A549 (cell line): ENCODE measurements at places on chromosomes 11 and 22. TPM values are rescaled to one million over a fixed set of nuclear protein-coding genes. Genes with fewer than 3 reads are reported as not detected.

GRCh38 chr11:132712466-132712865 is 819.8 kb downstream of the OPCML start:
- no peak for DNase-seq

DNA sequence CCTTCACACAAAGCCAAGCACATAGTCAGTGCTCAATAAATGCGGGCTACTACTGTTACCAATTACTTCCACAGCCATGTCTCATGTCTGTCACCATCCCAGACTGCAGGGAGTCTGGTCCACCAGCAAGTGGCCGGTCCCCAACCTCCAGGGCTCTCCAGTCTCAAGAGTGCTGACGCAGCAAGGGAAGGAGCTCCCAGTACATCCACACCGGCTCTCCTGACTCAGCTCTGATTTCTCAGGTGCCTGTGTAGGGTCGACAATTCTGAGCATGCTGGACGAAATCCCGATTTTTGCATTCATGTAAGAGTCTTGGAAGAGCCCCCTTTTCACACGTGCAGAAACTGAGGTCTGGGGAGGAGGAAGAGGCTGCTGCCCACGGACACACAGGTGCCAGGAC is 10.3 kb upstream of the NEFH start:
- DNase-seq, result no peak

- DNase-seq, result no peak
These were observed 17.0 kb upstream of the WDR74 start for GRCh38 chr11:62856333-62856895.

- DNase-seq, result no peak
These were observed 17.7 kb downstream of the B3GAT1 start for GRCh38 chr11:134394311-134394710.

The MICAL3 gene
- polyA plus RNA-seq, result 30.1 to 35.1 TPM (median 30.3 TPM) in 3 replicates

- DNase-seq, result no peak
These were observed 72.7 kb downstream of the SC5D start for GRCh38 chr11:121365304-121365703.

The KCNK4 gene
- 0.12 to 0.28 TPM (median 0.17 TPM) in 3 replicates for polyA plus RNA-seq

DNA sequence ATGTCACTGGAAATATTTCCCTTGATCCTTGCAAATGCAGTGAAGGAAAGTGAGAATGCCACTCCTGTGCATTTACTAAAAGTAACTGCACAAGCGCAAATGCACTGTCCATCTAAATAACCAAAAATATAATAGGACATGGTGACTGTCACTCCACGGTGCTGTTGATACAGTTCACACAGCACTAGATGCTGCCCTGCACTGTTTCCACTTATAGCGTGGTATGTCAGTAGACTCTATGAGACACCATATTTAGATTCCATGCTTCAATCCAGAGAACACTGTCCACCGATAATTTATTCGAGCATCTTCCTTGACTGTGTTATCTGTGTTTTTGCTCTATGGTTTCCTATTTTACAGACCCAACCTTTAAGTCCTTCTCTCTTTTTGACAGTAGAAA is 125.8 kb downstream of the MAML2 start:
- no peak for DNase-seq

DNA sequence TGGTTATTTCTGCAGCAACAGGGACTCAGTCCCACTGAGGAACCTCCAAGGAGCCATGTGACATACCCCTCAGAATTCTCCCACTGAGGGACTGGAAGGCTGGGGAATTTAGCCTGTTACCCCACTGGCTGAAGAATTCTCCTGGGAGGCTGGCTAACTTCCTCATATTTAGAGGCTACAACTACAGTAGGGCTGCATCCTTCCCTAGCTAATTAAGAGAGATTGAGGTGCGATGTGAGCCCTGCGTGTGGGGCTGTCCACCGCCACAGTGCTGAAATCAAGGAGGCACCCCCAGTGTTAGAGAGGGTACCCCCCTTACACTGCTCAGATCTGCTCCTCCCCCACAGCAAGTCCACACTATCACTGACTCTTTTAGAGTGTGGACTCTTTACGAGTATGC is 21.1 kb downstream of the EIF3F start:
- no peak for DNase-seq

GRCh38 chr11:112962579-112963367 is 1.6 kb downstream of the NCAM1 start:
- DNase-seq, result no peak

DNA sequence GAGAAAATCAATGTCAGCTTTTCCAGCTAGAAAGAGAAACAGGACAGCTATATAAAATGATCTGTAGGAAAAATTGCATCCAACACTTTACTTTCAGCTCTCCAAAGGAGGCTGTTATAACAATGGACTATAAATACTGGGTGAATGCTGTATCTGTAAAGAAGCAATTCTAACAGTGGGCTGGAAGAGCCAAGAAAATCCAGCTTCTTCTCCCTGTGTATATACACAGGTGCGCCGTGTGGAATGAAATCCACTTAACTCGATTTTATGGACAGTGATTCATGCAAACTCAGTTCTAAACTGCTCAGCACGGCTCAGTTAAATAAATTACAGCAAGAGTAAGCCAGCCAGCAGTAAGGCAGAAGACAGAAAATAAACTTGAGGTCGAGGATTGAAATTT is 32.5 kb upstream of the LMO2 start:
- DNase-seq, result no peak

DNA sequence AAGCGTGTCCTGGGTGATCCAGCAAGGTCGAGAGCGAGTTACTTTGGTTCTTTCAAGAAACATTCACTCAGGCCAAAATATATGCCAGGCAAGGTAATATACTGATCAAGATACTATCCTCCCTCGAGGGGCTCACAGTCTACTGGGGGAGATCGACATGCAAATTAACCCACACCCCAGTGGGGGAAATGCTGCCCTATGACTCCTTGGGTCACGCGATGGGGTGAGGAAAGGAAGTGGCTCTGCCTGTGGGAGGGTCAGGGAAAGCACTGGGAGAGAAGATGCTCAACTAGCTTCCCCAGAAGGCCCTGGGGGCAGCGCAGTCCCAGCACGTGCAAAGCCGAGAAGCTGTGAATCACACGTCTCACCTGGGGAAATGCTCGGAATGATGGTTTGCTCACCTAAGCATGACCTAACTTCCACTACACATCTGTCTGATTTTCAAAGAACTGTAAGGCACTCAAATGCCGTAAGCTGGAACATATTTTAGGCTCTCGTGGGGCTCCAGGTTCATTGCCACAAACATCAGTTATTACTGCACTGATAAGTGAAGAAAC is 130.7 kb downstream of the RCN1 start:
- no peak for DNase-seq

- no peak for DNase-seq
These were observed 46.2 kb downstream of the WNT11 start for GRCh38 chr11:76159983-76160661.

The IRAG1 gene
- polyA plus RNA-seq, result 0.03 to 0.12 TPM in 2 of 3 replicates, not detected in the other

The AIP gene
- 57.1 to 74.1 TPM (median 68.8 TPM) in 3 replicates for polyA plus RNA-seq

GRCh38 chr11:112211536-112211935 is 14.7 kb upstream of the PTS start:
- DNase-seq, result no peak

DNA sequence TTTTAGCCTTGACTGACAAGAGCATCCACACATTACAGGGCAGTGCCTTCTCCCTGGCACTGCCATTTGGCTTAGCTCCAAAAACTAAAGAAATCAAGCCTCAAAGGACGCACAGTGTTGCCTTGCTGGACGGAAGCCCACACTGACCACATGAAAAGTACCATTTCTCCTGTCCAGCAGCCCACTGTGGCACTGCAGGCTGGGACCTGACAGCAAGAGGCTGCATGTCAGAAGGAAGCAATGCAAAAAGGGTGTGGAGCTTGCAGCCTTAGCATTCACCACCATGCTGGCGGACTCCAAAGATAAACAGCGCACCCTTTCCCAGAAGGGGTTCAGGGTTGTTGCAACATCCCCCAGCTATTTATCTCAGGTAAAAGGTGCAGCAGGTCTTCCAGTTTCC is 109.3 kb upstream of the BMAL1 start:
- DNase-seq, result no peak

The OR51E2 gene
- polyA plus RNA-seq, result not detected in 3 replicates

DNA sequence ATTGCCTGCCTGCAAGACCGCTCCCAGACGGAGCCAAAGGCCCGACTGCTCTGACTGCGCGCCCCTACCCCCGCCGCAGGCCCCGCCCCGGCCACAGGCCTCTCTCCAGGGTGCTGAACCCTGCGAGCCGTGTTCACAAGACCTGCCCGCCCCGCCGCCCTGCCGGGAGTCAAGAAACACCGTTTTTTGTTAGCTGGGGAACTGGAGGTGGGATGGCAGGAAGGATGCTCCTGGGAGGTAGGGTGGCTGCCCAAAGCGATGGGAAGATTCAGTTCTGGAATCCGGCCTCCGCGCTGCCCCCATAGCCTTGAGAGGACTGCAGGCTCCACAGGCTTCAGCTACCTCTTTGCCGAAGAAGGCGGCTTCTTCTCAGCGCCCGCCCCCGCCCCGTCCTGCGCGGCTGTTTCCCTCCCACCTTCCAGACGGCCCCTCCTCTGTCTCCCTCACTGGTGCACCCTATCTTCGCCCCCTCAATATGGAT is 2.7 kb upstream of the PDE2A start:
- peak; percentile 62 for DNase-seq

DNA sequence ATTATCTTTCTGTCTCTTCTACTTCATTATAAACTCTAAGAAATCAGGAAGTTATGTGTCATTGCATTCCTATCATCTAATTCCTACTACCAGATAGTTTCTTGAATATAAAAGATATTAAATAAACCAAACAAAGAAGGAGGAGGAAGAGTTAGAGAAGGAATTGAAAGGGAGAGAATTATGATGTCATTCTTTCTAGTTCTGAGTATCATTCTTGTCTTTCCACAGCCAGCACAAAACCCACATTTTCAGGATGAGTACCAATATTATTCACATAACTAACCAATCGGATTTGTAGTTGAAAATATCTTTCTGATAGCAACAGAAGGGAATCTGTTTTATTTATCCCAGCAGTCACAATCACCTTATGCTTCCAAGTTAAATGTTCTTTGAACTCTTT is 13.3 kb downstream of the MS4A13 start:
- DNase-seq, result no peak

GRCh38 chr11:118071416-118072030 is 5.4 kb upstream of the TMPRSS4 start:
- DNase-seq, result no peak

- DNase-seq, result no peak
These were observed 160.5 kb upstream of the TBCEL start for GRCh38 chr11:120863359-120863758.

The IFITM10 gene
- polyA plus RNA-seq, result 0.55 to 0.78 TPM (median 0.67 TPM) in 3 replicates

DNA sequence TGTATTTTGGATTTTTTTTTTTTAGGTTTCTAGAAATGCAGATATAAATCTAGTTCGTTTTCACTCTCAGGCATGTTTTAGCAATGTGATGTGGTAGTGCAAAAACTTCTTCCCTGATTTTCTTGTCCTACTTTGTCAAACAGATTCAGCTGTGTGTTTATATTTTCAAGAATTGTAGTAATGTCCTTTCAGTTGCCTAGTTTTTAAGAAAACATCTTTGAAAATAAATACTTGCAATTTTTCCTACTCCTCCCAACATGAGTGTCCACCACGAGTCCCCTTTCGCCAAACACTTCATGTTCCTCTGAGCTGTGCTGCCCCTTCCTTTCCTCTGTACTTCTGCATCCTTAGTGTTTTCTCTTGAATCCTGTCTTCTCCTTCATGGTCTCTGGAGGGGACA is 686.9 kb downstream of the NTM start:
- DNase-seq, result no peak

DNA sequence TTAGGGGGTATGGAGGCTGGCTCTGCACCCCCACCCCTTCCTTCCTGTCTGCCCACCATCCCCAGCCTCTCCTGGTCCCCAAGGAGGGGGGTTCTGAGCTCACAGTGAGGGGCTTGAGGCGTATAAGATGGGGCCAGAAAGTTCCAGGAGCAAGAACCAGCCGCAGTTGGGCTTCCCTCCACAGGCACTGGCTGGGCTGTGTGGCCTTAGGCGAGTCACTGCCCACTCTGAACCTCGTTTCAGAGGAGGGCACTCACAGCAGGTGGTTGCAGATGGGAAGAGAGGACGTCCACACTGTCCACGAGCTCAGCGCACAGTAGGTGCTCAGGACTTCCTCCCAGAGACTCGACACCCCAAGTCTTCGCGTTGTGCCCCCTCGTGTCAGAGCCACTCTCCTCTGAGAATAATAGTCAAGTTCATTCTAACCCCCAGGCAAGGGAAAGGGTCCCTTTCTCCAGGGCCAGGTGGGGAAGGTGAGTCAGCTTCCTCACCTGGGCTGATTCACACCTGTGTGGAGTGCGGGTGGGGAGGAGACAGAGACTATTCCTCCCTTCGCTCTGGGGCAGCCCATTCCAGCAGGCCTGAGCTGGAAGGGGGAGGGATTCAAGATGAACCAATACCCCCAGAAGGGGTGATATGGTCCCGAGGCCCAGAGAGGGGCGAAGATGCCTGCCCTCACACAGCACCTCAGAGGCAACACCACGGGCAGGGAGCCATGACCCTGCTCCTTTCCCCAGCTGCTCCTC is 29.3 kb downstream of the RPL3 start:
- DNase-seq, result no peak

DNA sequence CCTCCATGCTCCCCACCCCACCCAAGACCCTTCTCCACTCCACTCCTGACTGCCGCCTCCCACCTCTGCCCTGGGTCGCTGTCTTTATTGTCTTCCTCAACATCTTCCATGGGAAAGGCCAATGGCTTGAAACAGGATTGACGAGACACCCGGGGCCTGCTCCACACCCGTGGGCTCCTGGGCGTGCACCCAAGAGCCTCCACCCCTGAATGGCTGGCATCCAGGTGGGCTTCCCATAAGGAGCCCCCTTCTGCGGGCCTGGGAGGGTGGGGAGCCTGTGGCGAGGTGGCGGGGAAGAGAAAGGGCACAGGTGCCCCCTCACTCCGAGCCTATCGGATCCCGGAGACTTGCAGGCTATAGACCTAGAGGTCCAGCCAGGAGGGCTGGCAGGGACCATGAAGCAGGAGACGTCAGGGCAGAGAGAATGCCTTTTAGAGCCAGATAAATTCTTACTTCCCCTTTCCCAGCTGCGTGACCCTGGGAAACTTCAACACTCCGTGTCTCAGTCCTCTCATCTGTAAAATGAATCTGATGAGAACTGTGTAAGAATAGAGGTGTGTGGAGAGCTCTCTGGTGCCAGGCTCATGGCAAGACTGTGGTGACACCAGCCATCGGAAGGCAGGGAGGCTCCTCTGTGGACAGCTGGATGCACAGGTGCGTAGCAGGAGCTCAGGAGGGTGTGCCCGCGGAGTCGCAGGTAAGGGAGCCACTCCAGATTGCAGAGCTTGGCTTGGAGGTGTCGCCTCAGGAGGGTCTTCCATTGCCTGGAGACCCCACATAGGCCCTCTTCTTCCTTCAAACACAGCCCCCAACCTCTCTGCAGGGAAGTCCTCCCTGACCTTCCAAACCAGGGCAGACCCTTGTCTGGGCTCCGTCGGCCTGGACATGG is 53.9 kb downstream of the SMIM38 start:
- DNase-seq, result no peak

GRCh38 chr11:30143098-30143705 is 87.6 kb upstream of the FSHB start:
- peak; percentile 4 for DNase-seq

GRCh38 chr11:29251738-29252137 is 765.1 kb downstream of the KCNA4 start:
- DNase-seq, result no peak

The PYGM gene
- polyA plus RNA-seq, result 0.23 to 0.51 TPM (median 0.39 TPM) in 3 replicates

GRCh38 chr11:83723999-83724398 is 437.8 kb upstream of the CCDC90B start:
- DNase-seq, result peak; percentile 69
